ENCODE measurements at places on chromosomes 3 and 15.

- no peak for DNase-seq
Measured at GRCh38 chr3:181729341-181729869, 17.7 kb downstream of the SOX2 start.

- no peak for DNase-seq
Measured at GRCh38 chr3:136929977-136930670, 27.7 kb upstream of the IL20RB start.

- DNase-seq = no peak
Measured at GRCh38 chr15:91488452-91488851, 365.1 kb upstream of the SLCO3A1 start.

GRCh38 chr3:16012086-16012485 is 162.4 kb upstream of the GALNT15 start:
- no peak for DNase-seq

DNA sequence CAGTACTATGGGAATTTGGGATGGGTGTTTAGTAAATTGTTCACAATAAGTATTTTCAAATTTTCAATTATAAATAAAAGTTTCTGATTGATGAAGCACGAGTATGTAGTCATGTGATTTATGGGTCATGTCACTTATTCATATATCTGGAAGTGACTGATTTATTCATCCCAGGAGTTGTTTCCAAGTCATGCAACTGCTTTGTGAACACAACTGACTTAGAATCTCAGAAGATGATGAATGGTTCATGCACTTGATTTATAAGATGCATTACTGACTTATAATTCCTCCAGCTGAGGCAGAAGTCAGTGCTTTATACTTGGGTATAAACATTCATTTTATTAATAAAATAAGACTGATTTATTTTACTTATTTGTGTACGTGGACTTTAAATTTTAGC is 137.8 kb upstream of the CBLB start:
- no peak for DNase-seq

DNA sequence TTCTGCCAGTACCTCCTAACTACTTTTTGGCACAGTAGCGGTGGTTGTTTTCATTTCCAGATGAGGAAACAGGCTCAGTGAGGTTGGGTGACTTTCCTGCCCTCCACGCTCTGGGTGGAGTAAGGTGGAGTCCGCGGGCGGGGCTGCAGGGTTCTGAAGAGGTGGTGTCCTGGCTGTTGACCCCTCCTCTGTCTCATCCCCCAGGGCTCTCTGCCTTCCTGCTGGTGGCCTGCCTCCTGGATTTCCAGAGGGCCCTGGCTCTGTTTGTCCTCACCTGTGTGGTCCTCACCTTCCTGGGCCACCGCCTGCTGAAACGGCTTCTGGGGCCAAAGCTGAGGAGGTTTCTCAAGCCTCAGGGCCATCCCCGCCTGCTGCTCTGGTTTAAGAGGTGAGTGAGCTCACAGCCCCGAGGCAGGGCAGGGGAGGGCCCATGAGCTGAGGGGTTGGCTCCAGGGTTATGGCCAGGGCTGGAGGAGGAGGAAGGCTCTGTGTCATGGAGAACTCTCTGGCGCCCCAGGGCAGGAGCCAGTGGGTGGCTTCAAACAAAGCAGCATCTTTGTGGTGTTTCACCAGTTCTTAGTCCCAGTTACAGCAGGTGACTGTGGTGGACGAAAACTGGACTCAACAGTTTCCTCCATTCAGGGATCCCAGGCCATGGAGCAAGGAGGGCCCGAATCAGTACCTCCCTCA is 10.4 kb downstream of the SLC28A1 start:
- DNase-seq = no peak

GRCh38 chr3:197137751-197138150 is 108.1 kb upstream of the MELTF start:
- DNase-seq = no peak

DNA sequence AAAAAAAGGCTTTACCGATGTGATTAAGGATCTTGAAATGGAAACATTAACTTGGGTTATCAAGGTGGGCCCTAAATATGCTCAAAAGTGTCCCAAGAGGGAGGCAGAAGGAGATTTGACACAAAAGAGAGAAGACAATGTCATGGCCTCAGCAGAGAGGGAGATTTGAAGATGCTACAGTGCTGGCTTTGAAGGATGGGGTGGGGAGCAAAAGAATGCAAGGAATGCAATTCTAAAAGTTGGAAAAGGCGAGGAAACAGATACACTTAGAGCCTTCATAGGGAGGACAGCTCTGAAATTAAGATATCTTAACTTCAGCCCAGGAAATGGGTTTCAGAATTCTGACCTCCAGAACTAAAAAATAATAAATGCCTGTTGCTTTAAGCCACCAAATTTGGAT is 314.5 kb upstream of the CCDC54 start:
- no peak for DNase-seq

GRCh38 chr15:70379938-70380883 is 282.5 kb upstream of the TLE3 start:
- DNase-seq = no peak

GRCh38 chr3:48157950-48158376 is 30.3 kb downstream of the CDC25A start:
- peak; percentile 60 for DNase-seq

DNA sequence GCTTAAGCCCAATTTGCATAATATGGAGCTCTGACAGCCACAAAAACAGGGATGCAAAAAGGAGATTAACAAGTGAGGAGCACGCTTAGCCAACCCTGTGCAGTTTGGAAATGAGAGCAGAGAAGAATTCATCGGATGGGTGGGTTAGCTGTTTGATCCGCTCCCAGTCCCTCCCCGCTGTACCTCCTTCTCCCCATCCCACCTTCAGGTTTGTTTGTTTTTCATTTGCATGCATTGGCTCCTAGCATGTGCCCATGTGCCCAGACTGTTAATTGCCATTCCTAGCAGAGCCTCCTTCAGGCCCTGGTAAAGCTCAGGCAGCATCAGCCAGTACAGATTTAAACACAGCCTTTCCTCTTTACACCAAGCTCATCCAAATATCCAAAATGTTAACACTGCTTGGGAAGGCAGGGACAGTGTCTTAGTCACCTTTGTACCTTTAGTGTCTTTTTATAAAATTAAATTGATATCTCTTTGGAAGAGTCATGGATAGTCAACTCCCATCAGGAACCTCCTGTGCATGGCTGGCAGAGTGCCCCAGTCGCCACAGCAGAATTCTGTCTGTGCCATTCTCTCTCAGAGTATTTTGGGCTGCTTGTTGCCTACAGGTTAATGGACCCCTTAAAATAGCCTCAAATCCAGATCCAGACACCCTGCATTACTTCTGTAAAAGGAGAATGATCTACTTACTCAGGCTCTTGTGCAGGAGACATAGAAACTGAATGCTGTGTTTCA is 244.2 kb downstream of the LSAMP start:
- DNase-seq = no peak

DNA sequence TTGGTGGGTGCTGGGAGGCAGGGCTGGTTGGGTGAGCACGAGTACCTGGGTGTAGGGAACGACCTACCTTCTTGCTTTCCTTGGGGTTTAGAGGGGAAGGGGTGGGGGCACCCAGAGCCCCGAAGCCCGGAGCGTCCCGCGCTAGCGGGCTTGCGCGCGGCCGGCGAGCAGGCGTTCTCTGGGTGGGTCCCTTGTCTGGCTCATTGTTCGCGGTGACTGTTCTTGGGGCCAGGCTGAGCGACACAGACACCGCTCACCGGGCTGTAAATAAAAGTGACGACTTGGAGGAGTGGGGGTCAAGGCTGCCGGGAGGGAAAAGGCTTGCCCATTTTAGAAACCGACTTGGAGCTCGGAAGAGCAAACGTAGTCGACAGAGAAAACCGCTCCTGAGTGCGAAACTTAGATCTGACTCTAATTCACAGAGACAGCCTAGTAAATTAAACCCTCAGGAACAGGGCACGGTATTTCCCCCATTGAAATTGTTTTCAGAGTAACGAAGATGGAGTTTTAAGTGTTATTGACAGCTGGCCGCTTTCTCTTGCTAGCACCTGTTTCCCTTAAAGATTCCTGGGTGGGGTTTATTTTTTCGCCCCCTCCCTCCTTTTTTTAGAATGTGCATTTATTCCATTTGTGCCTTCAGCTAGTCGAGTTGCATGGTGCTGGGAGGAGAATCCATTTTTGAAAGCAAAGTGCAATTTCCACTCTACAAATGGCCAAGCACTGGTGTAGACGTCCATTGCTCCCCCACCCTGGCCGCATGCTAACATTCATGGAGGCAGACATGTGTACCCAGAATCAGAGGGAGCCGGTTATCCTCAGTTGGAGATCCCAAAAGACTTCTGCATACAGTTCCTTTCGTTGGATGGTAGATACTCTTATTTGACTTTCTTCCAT is 532.1 kb upstream of the SEMA6D start:
- no peak for DNase-seq

- no peak for DNase-seq
Measured at GRCh38 chr3:12663401-12663935, 449 bp downstream of the RAF1 start.

DNA sequence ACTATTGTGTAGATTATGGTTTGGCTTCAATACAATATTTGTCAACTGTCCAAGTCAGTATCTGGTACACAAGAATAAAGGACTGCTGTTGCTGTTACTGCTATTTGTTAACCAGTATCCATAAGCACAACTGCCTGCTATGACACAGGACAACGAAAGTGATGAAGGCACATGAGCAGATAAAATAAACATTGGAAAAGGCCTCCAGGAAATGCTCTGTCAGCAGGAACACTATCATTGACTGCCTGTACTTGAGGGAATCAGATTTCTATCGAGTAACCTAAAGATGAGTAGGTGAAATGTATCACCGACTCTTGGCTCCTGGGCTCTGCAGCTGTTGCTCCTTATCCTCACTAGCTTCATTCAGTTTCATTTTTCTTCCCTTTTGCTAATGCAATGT is 56.5 kb downstream of the FMN1 start:
- no peak for DNase-seq

DNA sequence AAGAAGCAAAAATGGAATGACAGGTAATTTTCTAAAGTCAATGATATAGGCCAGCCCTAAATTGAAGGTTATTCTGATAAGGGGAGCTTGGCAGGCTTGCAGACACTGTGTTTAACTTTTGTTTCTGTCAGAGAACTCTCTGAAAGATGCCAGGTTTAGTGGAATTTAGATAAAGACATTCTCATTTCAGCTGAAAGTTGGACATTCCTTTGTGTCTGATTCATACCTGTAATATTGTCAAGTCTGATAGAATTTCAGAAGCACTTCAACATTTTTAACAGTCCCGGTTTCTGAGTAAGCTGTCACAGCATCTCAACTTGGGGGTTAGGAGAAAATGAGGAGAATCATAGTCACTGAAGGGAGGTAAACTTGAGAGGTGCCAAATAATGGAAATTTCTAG is 84.0 kb downstream of the DIPK2A start:
- DNase-seq = no peak

DNA sequence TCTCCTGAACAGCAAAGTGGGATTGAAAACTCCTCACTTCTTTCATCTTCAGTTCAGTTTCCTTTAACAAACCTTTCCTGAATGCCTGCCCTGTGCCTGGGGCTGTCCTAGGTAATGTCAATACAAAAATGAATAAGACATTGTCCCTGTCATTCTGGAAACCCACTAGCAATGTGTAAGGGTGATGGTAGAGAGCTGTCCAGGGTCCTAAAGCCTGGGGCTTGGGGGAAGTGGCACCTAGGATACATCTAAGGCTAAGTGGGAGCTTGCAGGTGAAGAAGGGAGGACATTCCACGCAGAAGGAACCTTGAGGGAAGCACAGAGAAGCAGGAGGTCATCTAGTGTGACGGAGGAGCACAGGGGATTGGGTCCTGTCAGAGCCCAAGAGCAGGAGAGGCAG is 212.7 kb upstream of the PPP2R3A start:
- no peak for DNase-seq

GRCh38 chr15:77907824-77908751 is 169.4 kb downstream of the TBC1D2B start:
- peak; percentile 77 for DNase-seq

DNA sequence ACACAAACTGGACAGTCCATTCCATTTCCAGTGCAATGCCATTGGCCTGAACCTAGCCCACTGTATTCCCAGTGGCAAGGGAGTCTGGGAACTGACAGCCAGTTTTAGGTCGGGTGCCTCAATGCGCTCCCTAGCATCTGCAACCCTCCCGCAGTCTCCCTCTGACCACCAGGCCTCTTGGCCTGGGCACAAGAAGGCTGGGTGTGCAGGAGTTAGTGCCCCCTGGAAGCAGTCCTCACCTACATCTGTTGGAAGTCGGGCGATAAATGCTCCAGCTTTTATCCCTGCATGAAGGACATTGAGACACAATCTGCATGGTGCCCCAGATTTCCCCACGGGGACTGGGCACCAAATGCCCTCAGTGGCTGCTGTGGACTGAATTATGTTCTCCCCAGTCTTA is 12.7 kb downstream of the C3orf22 start:
- no peak for DNase-seq

GRCh38 chr3:167441256-167441655 is 32.6 kb downstream of the SERPINI2 start:
- no peak for DNase-seq

DNA sequence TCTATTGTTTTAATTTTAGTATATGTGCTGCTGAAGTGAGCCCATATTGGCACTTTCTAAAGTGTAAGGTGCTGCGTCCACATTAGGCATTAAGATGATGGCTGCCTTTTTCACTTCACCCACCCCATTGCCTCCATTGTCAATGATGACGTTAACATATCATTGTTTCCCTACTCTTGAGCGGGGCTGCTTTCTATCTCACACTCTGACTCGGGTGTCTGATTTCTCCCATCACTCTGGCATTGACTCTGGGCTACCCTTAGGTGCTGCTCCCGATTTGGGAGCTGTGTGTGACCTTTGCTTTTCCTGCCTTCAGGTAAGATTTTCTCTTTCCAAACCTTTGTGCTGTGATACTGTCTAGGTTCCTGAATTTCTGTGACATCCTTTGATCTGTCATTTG is 28.8 kb downstream of the CGNL1 start:
- no peak for DNase-seq

GRCh38 chr3:18635215-18635614 is 210.1 kb upstream of the SATB1 start:
- no peak for DNase-seq

- no peak for DNase-seq
Measured at GRCh38 chr3:161964857-161965256, 468.2 kb downstream of the OTOL1 start.

GRCh38 chr3:178289544-178290160 is 246.6 kb upstream of the KCNMB2 start:
- no peak for DNase-seq

DNA sequence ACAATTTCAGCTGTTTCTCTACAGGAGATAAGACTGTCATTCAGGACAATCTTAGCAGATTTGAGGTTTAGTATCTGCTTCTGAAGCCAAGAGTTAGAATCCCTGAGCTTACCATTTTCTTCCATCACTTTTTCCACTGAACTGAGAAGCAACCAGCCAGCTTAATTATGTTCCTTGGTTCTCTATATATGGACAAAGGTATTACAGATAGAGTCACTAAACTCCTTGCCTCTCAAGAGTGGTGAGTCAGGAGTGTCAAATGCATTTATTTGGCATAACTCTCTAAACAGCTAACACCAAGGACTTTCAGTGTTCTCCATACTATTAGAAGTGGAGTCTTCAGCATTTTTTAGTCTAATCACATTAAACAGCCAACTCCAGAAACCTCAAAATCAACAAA is 239.3 kb downstream of the ALCAM start:
- no peak for DNase-seq

- no peak for DNase-seq
Measured at GRCh38 chr15:85545185-85545584, 164.8 kb downstream of the AKAP13 start.

- DNase-seq = peak; percentile 13
Measured at GRCh38 chr15:77031376-77032050, 36.6 kb downstream of the PSTPIP1 start.

- no peak for DNase-seq
Measured at GRCh38 chr15:63045465-63045840, 2.9 kb downstream of the TPM1 start.

GRCh38 chr3:112088944-112089343 is 2.8 kb downstream of the C3orf52 start:
- DNase-seq = no peak

- no peak for DNase-seq
Measured at GRCh38 chr3:152260529-152260928, 8.2 kb upstream of the MBNL1 start.
